ENCODE measurements at places on chromosomes 6 and 20.
A peak's percentile ranks its signal among the peaks of the same experiment; 100 is the strongest.

- DNase-seq = no peak
Measured at GRCh38 chr20:53981130-53981529, 89.3 kb downstream of the BCAS1 start.

DNA sequence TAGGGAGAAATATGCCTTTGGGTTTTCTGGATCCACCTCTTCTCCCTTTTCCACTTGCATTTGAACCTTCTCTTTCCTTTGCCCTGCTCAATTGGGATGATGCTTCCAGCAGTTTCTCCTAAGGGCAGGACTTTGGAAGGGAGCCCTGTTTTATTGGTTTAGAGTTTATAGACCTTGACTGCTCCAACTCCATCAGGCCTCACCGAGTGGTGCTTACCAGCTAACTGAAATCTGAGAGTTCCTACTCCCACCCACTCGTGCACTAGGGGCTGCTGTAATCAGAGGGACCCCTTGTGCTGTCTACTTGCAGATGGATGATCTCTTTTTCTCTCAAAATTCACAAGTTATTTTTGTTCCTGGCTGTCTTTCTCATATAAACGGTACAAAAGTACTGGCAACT lies 121.3 kb upstream of the SLC22A16 start:
- DNase-seq = no peak

DNA sequence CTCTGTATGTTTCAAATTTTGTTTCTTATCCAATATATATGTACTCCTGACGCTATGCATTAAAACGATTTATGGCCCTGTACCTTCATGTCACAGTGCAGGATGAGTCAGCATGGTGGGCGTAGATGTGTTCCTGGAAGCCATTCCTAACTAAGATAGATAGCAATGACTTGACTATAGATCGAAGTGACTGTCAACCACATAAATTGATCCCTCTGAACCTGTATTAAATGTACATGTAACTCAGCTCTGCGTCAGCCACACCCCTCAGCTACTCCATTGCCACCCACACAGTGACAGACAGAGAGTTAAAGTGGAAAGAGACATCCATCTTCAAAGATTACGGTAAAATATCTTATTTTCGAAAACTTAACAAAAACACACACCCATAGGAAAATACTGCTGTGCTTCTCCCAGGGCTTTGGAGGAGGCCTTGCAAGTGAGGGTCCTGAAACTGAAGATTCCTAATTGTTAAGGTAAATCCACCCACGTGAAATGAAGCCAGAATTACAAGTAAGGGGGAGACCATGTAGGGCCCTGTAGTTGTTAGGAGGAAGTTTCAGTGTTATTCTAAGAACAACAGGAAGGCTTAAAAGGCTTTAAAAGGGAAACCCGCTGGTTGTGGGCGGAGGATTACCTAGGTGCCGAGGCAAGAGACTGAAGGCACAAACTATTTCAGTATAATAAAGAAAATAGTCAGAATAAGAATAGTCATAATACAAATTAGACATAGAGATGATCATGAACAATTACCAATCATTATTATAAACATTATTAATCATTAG lies 10.3 kb upstream of the RAD21L1 start:
- no peak for DNase-seq

GRCh38 chr6:163733061-163733460 lies 318.5 kb downstream of the QKI start:
- no peak for DNase-seq

- DNase-seq = no peak
Measured at GRCh38 chr6:2218866-2219265, 26.5 kb downstream of the GMDS start.

DNA sequence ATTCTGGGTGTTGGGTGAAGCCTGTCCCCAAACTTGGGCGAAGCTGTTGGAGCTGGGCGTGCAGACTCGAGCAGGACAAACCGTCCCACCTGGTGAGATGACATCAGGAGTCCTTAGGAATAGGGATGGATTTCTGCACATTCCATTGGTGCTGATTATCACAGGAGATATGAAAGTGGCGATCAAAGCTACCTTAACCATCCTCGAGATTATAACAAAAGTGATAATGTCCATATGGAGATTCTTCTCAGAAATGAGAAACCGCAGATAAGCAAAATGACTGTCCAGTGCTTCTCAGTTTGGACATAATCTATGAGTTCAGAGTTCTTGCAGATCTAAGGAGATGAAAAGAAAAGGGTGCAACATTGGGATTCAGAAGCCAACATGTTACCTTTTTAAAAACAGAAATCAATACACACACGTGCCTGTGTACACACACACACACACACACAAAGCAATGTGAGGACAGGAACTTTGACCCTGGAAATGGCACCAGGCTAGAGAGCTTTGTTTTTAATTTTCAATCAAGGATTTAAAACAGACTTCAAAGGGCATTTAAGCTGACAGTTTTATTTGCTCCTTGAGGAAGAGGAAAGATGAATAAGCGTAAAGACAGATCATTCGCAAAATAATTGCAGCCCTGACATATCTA lies 165.4 kb downstream of the CD83 start:
- DNase-seq = no peak

- no peak for DNase-seq
Measured at GRCh38 chr20:10369723-10370090, 64.3 kb downstream of the MKKS start.

DNA sequence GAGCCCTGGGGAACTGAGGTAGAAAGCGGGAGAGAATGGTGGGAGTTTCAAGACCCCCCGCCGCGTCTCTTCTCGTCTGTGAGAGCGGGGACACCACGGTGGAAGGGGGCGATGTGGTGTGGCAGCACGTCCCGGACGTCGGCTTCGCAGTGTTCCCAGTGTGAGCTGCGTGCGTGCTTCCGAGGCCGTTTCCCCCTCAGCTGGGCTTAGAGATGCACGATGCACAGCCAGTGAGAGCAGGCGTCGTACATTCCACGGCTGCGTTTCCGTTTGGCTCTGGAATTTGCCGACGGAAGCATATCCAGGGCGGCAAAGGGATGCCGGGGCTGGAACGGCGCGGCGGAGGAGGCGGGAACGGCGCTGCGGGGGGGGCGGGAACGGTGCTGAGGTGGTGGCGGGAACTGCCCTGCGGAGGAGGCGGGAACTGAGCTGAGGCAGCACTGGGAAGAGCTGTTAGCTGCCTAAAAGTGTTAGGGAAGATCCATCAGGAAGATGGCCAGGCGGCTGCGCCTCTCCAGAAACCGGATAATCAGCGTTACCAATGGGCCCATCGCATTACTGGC lies 37.7 kb downstream of the KIF25 start:
- peak; percentile 78 for DNase-seq

DNA sequence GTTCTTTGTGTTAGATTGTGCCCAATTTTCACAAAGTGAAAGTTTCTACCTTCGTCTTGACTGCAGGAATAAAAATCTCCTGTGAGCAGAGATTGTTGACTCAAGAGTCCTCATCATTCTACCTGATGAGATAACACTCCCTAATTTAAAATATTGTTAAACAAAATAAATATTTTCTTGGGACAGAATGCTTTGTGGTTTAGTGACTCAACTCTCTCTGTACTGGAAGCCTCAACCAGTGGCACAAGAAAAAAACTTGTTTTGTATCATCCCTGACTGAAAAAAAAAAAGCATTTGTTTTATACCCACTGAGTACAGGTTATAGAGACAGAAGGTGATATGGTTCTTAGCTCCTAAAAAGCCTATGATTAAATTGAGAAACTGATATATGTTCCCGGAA lies 78.9 kb downstream of the CRYBG1 start:
- DNase-seq = no peak

GRCh38 chr6:112054555-112055190 lies 769 bp downstream of the CCN6 start:
- DNase-seq = no peak

GRCh38 chr6:29752451-29753308 lies 29.4 kb downstream of the HLA-F start:
- DNase-seq = peak; percentile 93

- no peak for DNase-seq
Measured at GRCh38 chr6:162866656-162867055, 138.9 kb downstream of the PACRG start.

- no peak for DNase-seq
Measured at GRCh38 chr20:39338469-39339376, 376.6 kb downstream of the DHX35 start.

DNA sequence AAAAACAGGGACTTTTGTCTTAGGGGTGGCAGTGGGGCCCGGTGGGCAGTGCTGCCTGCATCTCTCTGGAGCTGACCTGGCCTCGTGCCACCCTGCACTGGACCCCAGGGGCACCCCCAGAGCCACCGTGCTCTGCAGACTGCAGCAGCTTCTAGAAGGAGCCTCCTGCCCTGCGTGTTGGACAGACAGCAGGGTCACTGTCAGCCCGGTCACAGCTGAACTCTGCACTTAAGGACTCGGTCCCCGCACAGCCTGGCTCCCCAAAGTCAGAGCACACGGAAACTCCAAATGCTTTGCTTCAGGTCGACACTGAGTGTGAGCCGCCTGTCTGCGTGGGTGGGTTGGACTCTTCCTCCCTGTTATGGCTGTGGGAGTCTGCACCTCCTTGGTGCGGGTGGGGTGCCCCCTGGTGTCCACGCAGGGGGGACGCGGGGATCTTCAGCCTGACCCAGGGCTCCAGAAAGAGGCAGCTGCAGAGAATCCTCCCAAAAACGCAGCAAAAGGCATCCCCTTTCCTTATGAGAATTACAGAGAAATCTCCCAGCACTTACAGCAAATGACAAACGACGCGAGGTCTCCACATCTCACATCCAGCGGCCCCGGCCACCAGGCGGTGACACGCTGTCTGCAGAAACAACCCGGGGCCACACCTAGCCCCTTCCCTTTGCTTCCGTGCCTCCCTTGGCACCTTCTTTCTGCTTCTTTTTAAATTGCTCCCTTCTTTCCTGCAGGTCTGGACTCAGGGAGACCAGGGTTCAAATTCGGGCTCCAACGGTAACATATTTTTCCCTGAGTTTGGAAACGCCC lies 36.3 kb upstream of the DACT2 start:
- no peak for DNase-seq

- no peak for DNase-seq
Measured at GRCh38 chr20:44533928-44534327, 12.1 kb upstream of the SERINC3 start.

GRCh38 chr6:42041481-42042053 lies 8.8 kb upstream of the TAF8 start:
- no peak for DNase-seq

DNA sequence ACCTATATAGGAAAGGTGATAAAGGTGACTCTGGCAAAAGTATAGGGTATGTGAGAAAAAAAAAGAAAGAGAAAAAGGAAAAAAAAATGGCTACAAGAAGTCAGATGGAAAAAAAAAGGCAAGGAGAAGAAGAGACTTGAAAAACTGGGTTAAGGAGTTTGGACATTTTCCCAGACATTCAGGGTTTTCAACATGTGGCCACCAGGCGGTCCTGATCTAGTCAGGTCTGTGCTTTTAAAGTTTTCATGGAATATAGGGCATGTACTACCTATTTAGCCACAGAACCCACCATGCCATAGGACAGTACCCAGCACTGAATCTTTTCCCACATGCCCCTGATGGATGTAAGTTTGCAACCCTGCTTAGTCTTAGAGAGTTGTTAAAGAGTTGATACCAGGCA lies 433.7 kb downstream of the MAFB start:
- no peak for DNase-seq

- DNase-seq = no peak
Measured at GRCh38 chr6:150732765-150733539, 132.6 kb upstream of the MTHFD1L start.

DNA sequence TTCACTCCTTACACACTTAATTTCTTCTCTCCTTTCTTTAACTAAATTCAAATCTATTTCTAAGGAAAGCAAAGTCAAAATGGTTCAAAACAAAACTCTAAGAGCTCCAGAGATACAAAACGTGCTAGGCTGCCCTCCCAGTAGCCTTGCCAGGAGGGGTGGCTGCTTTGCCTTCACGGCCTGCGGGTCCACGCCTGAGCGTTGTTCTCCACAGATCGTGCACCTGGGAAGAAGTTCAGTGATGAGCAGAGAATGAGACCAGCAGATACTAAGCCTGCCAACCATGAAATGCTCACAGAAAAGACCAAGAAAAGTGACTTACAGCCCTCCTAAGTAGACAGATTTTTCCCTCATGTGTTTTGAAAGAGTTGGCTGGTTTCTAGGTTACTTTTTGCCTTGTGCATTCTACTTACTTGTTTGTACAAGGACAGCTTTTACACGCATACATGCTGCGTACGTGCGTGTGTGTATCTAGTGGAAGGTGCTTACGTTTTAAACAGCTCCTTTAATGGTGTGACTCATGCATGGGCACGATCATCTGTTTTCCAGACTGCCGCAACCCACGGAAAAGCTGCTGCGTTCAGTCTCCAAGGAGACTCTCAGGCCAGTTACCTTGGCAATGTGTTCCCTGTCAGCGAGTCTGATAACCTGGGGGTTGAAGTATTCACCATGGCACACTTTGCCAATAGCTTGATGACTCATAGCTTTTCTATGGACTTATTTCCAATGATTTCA lies 32.4 kb upstream of the PBOV1 start:
- DNase-seq = no peak

DNA sequence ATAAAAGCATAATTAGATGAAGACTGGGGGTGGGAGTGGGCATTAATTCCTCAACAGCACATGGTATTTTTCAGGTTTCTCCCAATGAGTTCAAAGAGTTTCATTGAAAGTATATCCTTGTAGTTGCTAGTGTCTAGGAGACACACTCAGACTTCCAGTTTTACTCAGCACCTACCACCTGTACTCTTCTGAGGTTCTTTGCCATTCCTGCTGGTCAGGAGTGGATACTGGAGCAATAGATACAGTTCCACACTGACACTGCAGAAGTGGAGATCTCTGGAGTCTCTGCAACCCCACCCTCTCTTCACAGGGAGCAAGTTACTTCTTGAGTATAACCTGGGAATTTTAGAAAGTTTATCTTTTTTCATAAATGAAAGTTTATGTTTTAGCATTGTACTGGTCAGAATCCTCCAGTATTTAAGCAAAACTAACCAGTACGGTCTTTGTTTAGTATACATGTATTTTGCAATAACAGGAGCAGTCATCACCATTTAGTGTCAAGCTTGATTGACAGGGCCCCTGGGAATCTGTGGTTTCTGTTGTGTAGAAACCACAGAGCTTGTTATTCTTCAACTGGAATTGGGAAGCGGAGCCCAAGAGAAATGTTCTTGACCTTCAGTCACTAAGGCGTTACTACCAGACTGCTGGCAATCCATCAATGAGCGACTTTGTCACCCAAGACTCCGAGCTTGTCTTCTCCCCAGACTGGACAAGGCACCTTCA lies 148.1 kb downstream of the ZDHHC14 start:
- peak; percentile 86 for DNase-seq

DNA sequence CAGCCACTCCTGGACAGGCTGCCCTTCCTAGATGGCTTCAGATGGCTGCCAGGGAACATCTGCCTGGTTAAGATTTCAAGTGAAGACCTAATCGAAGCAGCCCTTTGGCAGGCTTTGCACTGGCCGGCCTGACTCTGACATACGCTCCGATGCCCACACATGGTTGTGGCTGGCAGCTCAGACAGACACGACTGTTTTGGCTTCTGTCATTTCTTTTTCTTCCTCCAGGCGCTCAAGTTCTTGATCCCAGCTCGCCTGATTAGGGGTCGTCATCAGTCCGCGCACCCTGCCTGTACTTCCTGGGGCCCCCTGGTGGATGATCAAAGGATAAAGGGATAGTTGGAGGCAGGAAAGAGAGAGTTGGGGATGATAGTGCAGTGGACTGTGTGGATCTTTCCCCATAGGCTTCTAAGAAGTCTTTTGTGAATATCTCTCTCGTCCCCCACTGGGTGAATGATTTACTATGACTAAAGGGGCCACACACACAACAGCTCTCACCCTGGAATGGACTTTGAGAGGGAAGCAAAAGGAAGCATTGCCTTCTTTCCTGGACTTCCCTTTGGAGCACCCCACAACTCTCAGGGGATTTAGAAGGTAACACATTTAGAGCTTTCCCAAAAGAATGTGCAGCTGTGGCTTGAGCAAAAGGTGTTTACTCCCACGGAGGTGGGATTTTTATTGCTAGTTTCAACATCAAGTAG lies 21.4 kb upstream of the TRAM2 start:
- peak; percentile 70 for DNase-seq

GRCh38 chr6:55617272-55617671 lies 38.3 kb upstream of the HMGCLL1 start:
- DNase-seq = no peak
